ENCODE measurements at places on chromosomes 11 and 22.

DNA sequence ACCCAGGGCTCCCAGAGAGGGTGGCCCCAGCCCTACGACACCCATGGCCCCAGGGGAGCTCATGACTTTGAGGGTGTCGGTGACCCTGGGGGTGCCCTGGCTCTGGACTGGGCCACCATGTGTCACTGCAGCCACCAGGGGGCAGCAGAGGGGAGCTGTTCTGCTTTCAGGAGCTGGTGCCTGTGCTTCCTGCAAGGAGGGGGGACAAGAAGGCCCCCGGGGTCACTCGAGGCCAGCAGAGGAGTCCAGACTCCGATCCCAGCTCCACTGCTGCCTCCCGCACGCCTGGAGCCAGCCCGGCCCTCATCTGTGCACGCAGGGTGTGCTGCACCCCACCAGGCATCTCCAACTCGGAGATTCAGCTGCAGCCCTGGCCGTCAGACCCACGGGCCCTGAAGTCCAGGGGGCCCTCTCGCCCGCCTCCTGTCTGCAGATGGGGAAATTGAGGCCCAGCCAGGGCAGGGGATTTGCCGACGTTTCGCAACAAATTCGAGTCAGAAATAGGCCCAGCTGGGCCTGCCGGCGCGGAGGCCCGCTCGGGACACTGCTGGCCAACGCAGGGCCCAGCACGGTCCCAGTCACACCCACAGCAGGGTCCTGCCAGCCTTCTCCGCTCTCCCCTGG, 29.5 kb upstream of the WNT7B start:
- peak overlapping the region; percentile 36 for H3K27ac ChIP-seq
- H3K36me3 ChIP-seq, result no peaks in the 10 kb centered on the region
- no peaks in the 10 kb centered on the region for H3K27me3 ChIP-seq
- peak; percentile 88 for ATAC-seq
- H3K4me3 ChIP-seq, result peak overlapping the region; percentile 9

- H3K36me3 ChIP-seq, result no peaks in the 10 kb centered on the region
- no peak overlapping the region for H3K27ac ChIP-seq
- H3K4me3 ChIP-seq, result no peak overlapping the region
- no peak for ATAC-seq
- H3K4me1 ChIP-seq, result no peaks in the 10 kb centered on the region
Observed at GRCh38 chr11:77211594-77212251, 83.7 kb downstream of the MYO7A start.

- ATAC-seq, result no peak
- no peaks in the 10 kb centered on the region for H3K27me3 ChIP-seq
- H3K27ac ChIP-seq, result no peak overlapping the region
- H3K4me1 ChIP-seq, result peaks cover 5% of the 10 kb centered on the region
- H3K36me3 ChIP-seq, result no peaks in the 10 kb centered on the region
Observed at GRCh38 chr22:19571995-19572394, 47.8 kb upstream of the CLDN5 start.

GRCh38 chr11:118170231-118170630, 6.2 kb downstream of the SCN2B start:
- H3K36me3 ChIP-seq, result no peaks in the 10 kb centered on the region
- H3K27ac ChIP-seq, result peak overlapping the region; percentile 6

DNA sequence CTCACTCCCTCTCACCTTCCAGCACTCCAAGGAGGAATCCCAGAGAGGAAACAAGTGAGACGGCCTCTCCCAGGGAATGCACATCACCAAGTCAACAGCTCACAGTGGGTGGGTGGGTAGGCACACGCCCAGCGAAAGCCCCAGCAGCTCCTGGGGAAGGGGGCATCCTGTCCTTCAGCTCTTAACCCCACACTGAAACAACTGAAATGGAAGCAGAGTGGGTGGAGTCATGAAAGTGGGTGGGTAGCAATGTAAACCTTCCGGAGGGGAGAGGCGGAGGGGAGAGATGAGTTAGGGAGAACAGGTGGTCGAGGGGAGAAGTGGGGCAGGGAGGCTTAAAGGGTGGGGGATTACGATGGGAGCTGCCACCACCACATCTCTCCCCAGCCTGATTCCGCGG, 5.4 kb downstream of the MCHR1 start:
- peak overlapping the region; percentile 42 for H3K27ac ChIP-seq
- peaks cover 2% of the 10 kb centered on the region for H3K27me3 ChIP-seq
- no peak for ATAC-seq
- peak overlapping the region; percentile 62 for H3K4me3 ChIP-seq
- peaks cover 8% of the 10 kb centered on the region for H3K4me1 ChIP-seq
- no peaks in the 10 kb centered on the region for H3K36me3 ChIP-seq

- H3K4me3 ChIP-seq, result no peak overlapping the region
- no peaks in the 10 kb centered on the region for H3K27me3 ChIP-seq
- H3K36me3 ChIP-seq, result no peaks in the 10 kb centered on the region
- no peak overlapping the region for H3K27ac ChIP-seq
Observed at GRCh38 chr11:110380836-110381622, 48.7 kb upstream of the FDX1 start.

GRCh38 chr11:17479284-17480214, 2.9 kb upstream of the ABCC8 start:
- peaks cover 34% of the 10 kb centered on the region for H3K27me3 ChIP-seq
- no peak overlapping the region for H3K4me3 ChIP-seq
- H3K36me3 ChIP-seq, result no peaks in the 10 kb centered on the region
- no peak overlapping the region for H3K27ac ChIP-seq
- ATAC-seq, result no peak

DNA sequence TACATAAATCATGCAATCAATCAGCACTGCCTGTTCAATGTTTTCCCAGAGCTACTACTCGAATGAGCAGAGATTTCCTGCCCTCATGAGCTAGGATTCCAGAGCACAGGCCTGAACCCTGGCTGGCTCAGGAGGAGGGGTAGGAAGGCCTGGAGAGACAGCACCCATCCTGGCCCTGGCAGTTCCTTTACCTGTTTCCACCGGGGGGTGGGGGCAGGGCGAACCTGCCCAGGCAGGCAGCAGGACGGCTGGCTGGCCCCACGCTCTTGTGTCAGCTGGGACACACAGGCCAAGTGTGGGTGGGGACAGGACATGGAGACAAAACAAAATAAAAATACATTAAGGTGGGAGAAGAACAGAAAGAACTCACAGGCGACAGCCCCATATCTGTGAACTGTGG, 109.8 kb upstream of the BID start:
- no peak for ATAC-seq
- no peaks in the 10 kb centered on the region for H3K4me1 ChIP-seq
- H3K4me3 ChIP-seq, result no peak overlapping the region
- peaks cover 92% of the 10 kb centered on the region for H3K36me3 ChIP-seq
- H3K27ac ChIP-seq, result no peak overlapping the region

DNA sequence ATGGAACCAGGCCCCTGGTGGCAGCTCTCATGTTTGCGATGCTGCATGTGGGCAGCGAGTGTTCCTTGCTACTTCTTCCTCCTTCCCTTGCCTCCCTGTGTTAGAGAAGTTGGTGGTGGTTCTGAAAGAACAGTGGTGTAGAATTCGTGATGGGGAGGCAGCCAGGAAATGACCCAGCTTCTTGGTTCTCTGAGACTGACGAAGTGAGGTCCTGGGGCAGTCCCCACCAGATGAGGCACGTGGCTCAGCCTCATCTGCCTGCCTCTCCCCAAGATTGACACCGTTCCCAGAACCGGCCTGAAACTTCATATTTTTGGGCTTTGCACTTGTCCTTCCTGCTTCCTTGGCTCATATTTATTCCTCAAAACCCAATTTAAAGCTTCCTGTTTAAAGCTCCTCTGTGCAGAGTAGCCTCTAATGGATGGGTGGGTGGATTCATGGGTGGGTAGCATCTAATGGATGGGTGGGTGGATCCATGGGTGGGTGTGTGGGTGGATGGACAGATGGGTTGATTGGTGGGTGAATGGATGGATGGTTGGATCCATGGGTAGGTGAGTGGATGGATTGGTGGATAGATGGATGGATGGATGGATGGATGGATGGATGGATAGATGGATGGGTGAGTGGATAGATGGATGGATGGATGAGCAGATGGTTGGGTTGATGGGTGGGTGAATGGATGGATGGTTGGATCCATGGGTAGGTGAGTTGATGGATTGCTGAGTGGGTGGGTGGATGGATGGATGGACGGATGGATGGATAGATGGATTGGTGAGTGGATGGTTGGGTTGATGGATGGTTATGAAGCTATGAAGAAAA, 77.3 kb upstream of the ATXN10 start:
- ATAC-seq, result peak; percentile 82
- H3K27ac ChIP-seq, result no peak overlapping the region
- peaks cover 3% of the 10 kb centered on the region for H3K27me3 ChIP-seq
- H3K4me3 ChIP-seq, result no peak overlapping the region
- no peaks in the 10 kb centered on the region for H3K36me3 ChIP-seq
- H3K4me1 ChIP-seq, result no peaks in the 10 kb centered on the region

- H3K36me3 ChIP-seq, result no peaks in the 10 kb centered on the region
- no peaks in the 10 kb centered on the region for H3K4me1 ChIP-seq
- H3K27ac ChIP-seq, result no peak overlapping the region
- H3K4me3 ChIP-seq, result no peak overlapping the region
Observed at GRCh38 chr11:10255388-10256125, 38.5 kb downstream of the SBF2 start.

- peaks cover 12% of the 10 kb centered on the region for H3K27me3 ChIP-seq
- no peak overlapping the region for H3K27ac ChIP-seq
- ATAC-seq, result no peak
- H3K4me3 ChIP-seq, result no peak overlapping the region
Observed at GRCh38 chr11:69218271-69218682, 62.5 kb downstream of the SMIM38 start.

DNA sequence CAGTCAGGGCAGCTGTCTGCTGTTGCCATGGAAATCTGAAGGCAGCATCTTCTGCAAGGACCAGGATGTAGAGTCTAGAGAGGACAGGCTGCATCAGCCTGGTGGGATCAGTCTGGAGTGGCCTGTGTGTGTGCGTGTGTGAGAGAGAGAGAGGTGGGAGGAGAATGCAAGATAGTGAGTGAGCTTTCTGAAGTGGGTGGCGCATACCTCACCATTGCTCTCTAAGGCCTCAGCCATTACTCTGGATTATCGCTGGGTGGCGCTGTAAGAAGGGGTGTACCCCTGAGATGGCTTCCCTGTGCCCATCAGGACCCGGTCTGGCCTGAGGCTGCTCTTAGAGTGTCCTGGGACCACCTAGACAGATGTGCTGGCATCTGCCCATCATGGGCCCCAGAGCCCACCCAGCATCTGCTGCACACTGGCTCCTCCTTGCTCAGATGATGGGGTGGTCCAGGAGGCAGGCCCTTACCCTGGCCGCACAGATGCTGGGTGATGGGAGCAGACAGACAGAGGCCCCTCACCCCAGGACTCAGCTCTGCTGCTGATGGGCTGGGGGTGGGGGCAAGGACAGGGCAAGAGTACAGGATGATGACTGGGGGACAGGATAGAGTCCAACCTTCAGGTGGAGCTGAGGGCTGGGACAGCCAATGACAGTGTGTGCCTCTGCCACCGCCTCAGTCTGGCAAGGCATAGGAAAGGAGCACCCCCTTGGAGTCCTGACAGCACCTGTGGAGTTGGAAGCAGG, 25.7 kb upstream of the TUB start:
- peaks cover 8% of the 10 kb centered on the region for H3K4me1 ChIP-seq
- H3K27ac ChIP-seq, result no peak overlapping the region
- no peak overlapping the region for H3K4me3 ChIP-seq
- H3K27me3 ChIP-seq, result no peaks in the 10 kb centered on the region
- no peak for ATAC-seq

GRCh38 chr11:115502636-115503082, 1.6 kb downstream of the CADM1 start:
- H3K36me3 ChIP-seq, result no peaks in the 10 kb centered on the region
- H3K4me1 ChIP-seq, result no peaks in the 10 kb centered on the region
- H3K27me3 ChIP-seq, result peaks cover 17% of the 10 kb centered on the region
- no peak overlapping the region for H3K27ac ChIP-seq
- ATAC-seq, result no peak

DNA sequence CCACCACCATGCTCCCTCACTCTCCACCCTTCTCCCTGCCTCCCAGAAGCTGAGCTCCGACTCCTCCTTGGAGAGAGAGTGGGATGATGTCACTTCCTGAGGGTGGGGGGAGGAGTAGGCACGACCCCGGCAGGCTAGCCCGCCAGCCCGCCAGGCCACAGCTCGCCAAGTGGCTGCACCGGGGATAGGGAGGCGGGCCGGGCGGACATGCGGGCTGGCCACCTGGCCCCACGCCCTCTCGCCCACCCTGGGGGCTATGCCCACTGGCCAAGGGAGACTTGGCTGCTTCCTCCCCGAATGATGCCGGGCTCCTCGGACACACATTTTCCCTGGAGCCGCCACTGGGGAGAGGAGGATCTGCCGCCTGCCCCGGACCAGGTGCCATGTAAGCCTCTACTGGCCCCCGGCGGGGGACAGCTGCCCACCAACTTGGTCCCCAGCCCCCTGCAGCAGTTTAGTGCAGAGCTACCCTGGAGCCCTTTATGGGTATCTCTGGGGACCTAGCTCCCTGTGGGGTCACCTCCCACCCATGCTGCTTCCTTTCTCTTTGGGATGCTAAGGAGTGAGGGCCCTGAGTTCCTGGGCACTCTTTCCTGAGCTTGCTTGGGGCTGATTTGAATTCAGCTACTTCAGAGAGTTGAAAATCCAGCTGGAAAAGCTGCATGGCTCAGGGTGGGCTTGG, 33.7 kb upstream of the MYRF start:
- no peak overlapping the region for H3K4me3 ChIP-seq
- H3K4me1 ChIP-seq, result no peaks in the 10 kb centered on the region
- H3K27me3 ChIP-seq, result no peaks in the 10 kb centered on the region
- no peaks in the 10 kb centered on the region for H3K36me3 ChIP-seq

DNA sequence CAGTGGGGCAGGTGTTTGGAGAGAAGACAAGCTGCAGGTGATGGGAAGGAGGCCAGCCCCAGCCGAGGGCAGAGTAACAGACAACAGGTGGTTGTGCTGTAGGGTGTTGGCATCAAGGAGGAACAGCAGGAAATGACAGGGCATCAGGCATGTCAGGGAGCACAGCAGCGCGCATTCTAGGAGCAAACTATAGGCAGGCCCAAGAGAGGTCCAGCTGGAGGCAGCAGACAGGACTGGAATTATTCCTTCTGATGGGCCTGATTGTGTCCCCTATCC, 13.6 kb downstream of the ADM start:
- peaks cover 17% of the 10 kb centered on the region for H3K4me1 ChIP-seq
- no peaks in the 10 kb centered on the region for H3K36me3 ChIP-seq
- peaks cover 10% of the 10 kb centered on the region for H3K27me3 ChIP-seq
- ATAC-seq, result no peak
- peak overlapping the region; percentile 31 for H3K4me3 ChIP-seq

GRCh38 chr11:69487391-69487790, 5.9 kb downstream of the LINC01488 start:
- no peak overlapping the region for H3K27ac ChIP-seq
- peaks cover 4% of the 10 kb centered on the region for H3K27me3 ChIP-seq
- no peak overlapping the region for H3K4me3 ChIP-seq
- ATAC-seq, result no peak
- no peaks in the 10 kb centered on the region for H3K36me3 ChIP-seq

Data from activated T-helper 17 cell treated with anti-CD3 and anti-CD28 coated beads, Interleukin-2, amount 50 U/mL, for 72 hours (primary cell).